ENCODE measurements at places on chromosomes 2 and 18. TPM values are rescaled to one million over a fixed set of nuclear protein-coding genes. Genes with fewer than 3 reads are reported as not detected.

AQP12A gene
- not detected for total RNA-seq

COL6A3 gene
- 89.5 TPM for total RNA-seq

SRD5A2 gene
- not detected for total RNA-seq

GRCh38 chr2:150479075-150479915 is 8.2 kb downstream of the RND3 start:
- DNase-seq, result no peak

DNA sequence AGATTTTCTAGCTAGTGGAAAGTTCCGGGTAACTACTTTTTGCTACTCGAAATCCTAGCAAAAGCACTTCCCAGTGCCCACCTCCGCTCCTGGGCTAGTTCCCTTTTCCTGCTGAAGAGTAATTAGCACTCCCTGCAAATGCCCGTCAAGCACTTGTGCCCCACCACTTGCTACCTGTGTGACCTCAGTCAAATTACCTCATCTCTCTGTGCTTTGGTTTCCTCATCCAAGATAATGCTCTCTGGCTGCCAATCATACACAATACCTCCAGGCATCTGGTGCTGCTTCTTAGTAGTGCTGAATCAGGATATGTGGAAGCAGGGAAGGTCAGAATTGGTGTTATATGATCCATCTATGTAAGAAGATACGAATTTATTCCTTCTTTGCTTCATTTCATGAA is 102.1 kb upstream of the CDCA7 start:
- no peak for DNase-seq

DNA sequence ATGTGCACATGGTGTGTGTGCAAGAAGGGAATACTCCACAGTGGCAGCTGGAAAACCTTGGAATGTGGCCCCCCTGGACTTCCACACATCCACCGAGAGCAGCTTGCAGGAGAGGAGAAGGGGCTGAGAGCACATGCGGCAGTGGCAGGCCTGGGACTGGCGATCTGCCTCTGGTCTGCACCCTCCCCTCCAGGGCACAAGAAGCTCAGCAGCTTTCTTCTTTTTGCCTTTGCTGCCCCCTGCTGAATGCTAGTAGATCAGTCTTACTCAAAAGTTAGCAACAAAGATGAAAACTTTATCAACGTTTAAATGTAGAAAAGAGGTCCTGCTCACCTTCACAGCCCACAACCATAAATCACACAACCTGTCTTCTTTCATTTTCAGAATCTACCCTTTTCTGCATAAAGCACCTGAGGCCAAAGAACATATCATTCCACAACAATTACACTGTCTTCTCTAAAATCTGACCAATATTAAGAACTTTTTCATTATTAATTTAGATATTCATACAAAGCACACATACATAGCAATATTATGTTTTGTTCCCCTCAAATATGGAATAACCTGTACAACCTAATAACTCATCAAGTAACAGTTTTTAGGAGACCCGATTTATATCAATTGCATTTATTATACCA is 34.6 kb downstream of the TGFBRAP1 start:
- DNase-seq, result no peak

GRCh38 chr2:67574230-67574629 is 177.1 kb downstream of the ETAA1 start:
- no peak for DNase-seq

- no peak for DNase-seq
These were observed 27.8 kb downstream of the MTX2 start for GRCh38 chr2:176297067-176297466.

- peak; percentile 77 for DNase-seq
These were observed 164.4 kb downstream of the ETAA1 start for GRCh38 chr2:67561457-67561965.

DNA sequence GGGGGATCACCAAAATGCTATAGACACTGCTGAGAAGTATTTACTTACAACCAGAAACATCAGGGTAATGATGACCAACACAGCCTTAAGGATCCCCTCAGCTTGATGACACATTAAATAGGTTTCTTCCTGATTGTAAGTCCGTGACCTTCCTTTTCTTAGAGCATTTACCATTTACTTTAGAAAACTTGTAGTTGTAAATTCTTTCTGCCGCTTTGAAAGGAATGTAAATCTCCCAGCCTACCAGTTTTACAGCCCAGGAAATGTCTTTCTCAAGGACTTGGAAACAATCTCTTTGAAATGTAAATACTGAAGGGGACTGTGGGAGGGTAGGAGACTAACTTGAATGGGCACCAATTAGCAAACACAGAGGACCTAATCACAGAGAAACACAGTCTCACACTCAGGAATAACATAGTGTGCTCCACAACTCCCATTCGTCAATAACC is 278.6 kb downstream of the DSC3 start:
- DNase-seq, result no peak
